NCI-H1048 (cell line): ENCODE measurements at places on chromosomes 12 and 14.
A peak's percentile ranks its signal among the peaks of the same experiment; 100 is the strongest.

DNA sequence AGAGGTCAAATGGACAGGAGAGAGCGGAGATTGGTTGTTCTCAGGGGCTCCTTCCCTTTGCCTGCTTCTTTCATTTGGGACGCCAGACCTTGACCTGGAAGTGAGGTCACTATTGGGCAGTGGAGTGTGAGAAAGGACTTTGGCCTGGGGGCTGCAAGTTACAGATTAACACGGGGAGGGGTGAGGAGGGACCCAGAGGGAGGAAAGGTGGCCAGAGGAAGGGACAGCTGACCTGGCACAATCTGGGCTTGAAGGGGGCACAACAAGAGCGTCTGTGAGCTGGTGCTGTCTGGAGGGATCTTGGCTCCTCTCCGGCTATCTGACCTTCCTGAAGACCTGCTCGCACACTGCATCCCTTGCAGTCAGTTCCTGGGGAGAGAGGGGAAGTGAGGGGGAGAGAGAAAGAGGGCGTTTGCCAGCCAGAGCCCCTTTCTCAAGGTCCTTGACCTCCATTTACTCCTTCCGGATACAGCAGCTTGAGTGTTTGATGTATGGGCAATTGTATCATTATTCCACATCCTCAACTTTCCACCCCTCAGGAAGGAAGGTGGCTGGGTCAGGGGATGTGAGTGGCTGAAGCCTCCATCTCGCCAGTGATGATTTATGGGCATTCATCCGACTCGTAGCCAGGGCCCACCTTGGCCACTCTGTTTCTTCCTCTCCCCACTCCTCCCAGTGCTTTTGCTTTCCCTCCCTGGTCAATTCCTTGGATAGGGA is 4.7 kb downstream of the RBP5 start:
- DNase-seq = no peak

DNA sequence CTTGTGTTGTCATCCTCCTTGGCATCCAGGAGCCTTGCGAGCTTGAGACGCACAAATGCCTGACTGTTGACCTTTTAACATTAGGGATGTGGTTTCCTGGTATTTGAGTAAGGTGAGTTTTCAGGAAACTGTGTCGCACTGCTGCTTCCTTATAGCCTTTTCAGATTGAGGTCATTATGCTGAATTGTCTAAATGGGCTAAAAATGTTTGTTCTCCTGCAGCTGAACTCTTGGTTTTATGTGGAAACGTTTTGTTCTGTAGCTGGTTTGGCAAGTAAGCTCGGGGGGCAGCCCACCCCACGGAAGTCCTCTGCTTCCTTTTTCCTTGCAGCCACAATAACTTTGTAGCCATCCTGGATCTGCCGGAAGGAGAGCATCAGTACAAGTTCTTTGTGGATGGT is 5.7 kb downstream of the PRKAB1 start:
- DNase-seq = no peak

GRCh38 chr12:38587594-38587993 is 271.0 kb downstream of the ALG10B start:
- DNase-seq = no peak

- DNase-seq = peak; percentile 63
Measured at GRCh38 chr12:12376646-12377448, 20.0 kb downstream of the BORCS5 start.

DNA sequence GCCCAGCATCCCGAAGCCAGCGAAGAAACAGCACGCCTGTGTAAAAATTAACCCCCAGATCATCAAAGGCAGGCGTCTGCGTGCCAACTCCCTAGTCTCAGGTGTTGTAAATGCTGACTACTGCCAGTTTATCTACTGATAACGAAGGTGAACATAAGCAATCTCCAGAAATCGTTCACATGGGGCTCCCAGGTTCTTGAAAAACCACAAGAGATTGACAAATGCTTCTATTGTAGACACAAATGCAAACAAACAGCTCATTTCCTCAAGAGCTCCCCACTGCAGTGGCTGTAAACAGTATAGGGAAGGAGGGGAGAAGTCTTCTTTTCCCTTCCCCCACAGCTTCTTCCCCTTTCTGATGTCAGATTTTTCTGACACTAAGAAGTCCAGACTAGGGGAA is 5.3 kb upstream of the PLEKHG3 start:
- no peak for DNase-seq

GRCh38 chr12:122265886-122266229 is 436 bp downstream of the VPS33A start:
- DNase-seq = no peak

DNA sequence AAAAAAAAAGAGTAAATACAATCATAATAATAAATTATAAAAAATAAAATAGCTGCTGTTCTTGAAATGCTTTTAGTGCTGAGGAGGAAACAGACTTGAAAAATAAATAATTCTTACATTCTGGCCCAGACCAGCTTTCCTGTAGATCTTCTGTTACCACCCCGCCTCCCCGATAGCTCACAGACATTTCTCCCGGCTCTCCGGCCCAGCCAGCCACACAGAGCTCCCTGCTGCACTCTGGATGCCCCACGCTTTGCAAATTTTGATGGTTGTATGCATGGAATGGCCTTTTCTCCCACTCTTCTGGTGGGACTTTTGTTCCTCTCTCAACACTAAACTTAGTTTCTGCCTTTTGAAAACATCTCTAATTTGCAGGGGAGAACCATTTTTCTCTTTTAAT is 249.3 kb downstream of the ATP23 start:
- DNase-seq = no peak

DNA sequence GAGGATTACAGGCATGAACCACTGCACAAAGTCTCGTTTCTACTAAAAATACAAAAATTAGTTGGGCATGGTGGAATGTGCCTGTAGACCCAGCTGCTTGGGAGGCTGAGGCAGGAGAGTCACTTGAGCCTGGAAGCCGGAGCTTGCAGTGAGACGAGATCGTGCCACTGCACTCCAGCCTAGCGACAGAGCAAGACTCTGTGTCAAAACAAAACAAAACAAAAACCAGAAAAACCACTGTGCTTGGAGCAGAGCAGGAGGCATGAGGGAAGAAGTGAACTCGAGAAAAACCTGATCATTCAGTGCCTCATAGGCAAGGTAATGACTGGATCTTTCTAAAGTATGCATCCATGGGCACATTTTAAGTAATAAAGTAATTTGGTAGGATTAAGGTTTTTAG is 487.8 kb downstream of the KCNH5 start:
- no peak for DNase-seq

DNA sequence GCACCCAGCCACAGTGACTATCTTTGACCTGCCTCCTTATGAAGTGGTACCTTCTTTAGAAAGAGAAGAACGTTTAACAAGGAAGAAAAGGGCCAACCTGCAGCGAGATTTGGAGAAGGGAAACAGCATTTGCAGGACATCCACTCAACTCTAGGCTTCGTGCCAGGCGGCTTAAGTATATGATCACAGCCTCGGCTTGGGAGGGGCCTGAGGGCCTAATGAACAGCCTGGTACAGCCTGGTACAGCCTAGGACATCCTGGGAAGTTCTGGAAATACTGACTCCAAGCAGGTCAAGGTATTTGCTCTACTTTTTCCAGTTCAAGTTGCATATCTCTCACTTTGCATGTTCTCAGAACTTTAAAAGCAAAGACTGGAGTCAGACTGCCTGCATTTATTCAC is 16.1 kb downstream of the HCAR2 start:
- no peak for DNase-seq

DNA sequence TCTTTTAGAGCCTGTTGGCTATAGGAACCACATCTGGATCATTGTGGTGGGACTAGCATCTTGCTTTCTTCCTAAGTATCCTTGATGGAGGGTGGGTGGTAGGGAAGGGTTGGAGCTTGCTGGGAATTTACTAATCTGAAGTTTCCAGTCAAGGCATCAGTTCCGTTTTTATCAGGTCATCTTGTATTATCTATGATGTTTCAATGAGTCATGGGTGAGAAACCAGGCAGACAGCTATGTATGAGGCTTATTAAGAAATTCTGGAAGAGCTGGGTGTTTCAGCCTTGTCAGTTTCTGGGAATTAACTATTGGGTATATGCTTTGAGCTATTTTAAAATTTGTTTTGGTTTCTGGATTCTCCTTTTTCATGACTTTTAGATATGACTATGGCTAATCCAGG is 11.3 kb downstream of the TSFM start:
- DNase-seq = no peak

DNA sequence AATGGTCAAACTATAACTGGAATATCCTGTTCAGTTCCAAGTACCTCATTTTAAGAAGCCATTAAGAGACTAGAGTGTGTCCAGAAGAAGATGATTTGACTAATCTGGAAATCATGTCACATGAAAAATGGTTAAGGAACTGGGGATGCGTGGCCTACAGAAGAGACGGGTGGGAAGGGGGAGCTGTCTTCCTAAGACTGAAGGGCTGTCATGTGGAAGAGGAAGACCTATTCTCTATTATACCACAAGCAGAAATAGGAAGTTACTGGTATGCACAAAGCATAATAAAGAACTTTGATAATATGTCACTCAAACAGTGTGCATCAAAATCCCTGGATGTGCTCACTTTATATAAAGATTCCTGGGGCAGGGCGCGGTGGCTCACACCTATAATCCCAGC is 50.3 kb downstream of the HECTD4 start:
- DNase-seq = no peak

DNA sequence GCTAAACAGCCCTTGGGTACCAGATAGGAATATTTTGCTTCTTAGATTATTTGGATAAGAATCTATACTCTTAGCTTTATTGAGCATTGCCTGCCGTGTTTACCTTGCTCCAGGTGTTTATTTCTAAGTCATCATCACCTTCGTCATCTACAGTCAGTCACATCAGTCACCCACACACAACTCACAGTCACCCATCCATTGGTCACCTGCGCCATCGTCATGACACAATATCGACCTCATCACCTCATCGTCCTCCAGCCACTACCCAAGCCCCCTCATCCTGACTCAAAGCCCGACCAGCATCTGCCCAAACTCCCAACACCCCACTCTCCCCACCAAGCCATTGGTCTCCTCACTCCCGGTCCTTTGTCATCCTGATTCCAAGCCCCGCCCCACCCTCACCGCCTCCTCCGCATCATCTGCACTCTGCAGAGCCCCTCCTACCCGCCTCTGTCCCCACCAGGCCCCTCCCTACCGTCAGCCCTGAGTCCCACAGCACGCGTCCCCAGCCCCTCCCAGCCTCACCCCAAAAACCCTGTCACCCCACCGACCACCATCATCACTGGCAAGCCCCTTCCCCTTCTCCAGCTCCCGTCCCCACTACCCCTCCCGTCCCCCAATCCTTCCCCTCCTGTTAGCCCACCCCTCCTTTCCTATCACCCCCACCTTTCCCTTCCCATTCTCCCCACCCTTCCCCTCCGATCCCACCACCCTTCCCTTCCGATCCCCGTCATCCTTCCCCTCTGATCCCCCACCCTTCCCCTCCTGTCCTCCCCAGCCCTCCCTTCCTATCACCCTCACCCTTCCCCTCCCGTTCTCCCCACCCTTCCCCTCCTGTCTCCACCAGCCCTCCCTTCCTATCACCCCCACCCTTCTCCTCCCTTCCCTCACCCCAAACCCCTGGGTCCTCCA is 9.8 kb downstream of the DLK1 start:
- DNase-seq = no peak

DNA sequence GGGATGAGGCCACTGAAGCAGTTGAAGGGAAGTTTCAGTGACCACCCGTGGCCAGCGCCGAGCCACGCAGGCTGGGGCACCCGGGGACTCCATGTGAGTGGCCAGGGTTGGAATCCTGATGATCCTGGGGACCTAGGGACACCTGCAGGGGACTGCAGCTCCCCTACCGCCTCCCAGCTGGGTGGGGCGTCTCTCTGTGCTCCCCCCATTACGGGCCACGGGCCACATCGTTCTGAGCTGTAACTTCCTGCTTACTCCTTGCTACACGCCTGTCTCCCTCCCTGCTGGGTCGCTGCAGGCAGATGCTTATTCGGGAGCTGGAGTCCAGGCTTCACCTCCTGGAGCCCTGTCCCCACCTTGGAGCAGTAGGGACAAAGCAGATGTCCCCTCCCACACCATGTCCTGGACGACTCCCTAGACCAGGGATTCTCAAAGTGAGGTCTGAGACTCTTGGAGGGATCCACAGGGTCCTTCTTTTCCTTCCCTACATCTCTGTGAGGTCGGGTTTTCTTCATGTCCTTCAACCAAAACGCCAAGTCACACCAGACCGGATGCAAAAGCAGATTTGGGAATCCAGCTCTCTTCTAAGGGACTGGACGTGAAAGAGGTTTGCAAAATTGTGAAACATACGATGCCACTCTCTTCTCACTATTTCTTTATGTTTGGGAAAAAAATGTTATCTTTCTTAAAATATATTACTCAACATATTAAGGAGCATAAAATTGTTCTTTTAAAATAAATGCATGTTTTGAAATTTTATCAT is 85.9 kb upstream of the NCOR2 start:
- DNase-seq = no peak

GRCh38 chr12:42104087-42104486 is 40.6 kb downstream of the GXYLT1 start:
- no peak for DNase-seq

DNA sequence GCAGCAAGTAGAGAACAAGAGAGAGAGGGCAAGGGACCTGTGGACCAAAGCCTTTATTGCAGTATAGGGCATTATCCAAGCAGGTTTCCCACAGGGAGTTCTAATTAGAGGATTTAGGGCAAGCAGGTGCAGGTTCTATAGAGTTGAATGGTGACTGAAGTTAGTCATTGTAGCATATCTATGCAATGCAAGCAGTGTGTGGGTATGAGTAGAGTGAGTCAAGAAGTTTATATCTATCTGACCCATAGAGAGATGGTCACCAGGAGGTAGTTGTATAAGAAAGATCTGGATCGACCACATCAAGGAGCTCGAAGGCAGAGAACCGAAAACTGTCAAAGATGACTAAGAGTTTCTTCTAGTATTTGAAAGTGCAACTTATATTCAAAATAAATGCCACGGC is 167.3 kb downstream of the PLCZ1 start:
- no peak for DNase-seq

GRCh38 chr12:100868487-100868886 is 73.9 kb downstream of the ANO4 start:
- DNase-seq = no peak

DNA sequence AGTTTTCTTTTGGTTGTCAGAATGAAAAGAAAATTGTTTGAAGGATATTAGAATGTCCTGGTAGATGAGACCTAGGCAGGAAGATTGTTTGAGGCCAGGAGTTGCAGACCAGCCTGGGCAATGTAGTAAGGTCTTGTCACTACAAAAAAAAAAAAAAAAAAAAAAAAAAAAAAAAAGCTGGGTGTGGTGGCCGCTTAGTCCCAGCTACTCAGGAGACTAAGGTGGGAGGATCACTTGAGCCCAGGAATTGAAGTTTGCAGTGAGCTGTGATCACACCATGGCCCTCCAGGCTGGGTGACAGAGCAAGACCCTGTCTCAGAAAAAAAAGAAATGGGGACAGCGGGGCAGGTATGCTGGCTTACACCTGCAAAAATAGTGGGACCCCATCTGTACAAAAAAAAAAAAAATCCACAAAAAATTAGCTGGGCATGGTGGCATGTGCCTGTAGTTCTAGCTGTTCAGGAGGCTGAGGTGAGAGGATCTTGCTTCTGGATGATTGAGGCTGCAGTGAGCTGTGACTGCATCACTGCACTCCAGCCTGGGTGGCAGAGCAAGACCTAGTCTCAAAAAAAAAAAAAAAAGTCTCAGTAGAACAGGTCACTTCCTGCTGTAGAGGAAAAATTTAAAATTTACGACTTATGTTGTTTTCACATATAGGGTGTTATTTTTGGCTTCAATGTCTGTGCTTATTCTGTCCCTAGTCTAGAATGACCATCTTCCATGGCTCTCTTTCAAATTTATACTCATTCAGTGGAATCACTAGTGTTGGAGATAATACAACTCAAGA is 70.7 kb downstream of the PPHLN1 start:
- no peak for DNase-seq

GRCh38 chr14:103522649-103523574 is at the start of gene CKB:
Gene CKB (minus strand): TSS chr14:103522830. CDS start chr14:103522493, 337 bp downstream.
- peak; percentile 22 for DNase-seq

- DNase-seq = no peak
Measured at GRCh38 chr12:106112145-106112821, 26.5 kb downstream of the NUAK1 start.
